ENCODE measurements at places on chromosomes 2 and 18. TPM values are rescaled to one million over a fixed set of nuclear protein-coding genes. Genes with fewer than 3 reads are reported as not detected.

Gene NPAS2
- total RNA-seq: 54.0 TPM

Gene C1GALT1C1L
- 0.48 TPM for total RNA-seq

Gene TANC1
- 55.6 TPM for total RNA-seq

Gene NEB
- total RNA-seq: 10.9 TPM

Gene ADCY3
- 15.4 TPM for total RNA-seq

Gene POLR1A
- 24.3 TPM for total RNA-seq

Gene RAB6D
- total RNA-seq: 0.16 TPM

Gene ELOA2
- total RNA-seq: not detected

Gene FAM124B
- total RNA-seq: 1.9 TPM

Gene THUMPD2
- total RNA-seq: 5.7 TPM

Gene PCARE
- 0.11 TPM for total RNA-seq

Gene PDE1A
- 9.6 TPM for total RNA-seq

Gene SCTR
- 0.59 TPM for total RNA-seq

Gene GBX2
- total RNA-seq: not detected

Gene PRKAG3
- 0.13 TPM for total RNA-seq

Gene PLB1
- total RNA-seq: 2.0 TPM

Gene KCNS3
- 3.7 TPM for total RNA-seq

Gene CAPN13
- not detected for total RNA-seq

Gene NPHP1
- 4.8 TPM for total RNA-seq

Gene TMEM182
- 135 TPM for total RNA-seq

Gene SCG2
- total RNA-seq: 0.97 TPM

Gene MTA3
- 21.4 TPM for total RNA-seq

Gene DUSP2
- 1.3 TPM for total RNA-seq

Gene IL1F10
- total RNA-seq: not detected

Gene WNT6
- 0.46 TPM for total RNA-seq

Gene LTBP1
- 124 TPM for total RNA-seq

Gene SCYGR4
- total RNA-seq: not detected

Gene MOCOS
- total RNA-seq: 0.38 TPM

Gene PROM2
- 0.83 TPM for total RNA-seq

Gene LAMA1
- total RNA-seq: 0.40 TPM

Gene KIF5C
- 0.73 TPM for total RNA-seq

Gene CHRND
- 0.11 TPM for total RNA-seq

Gene SLC5A7
- not detected for total RNA-seq

Gene UGT1A5
- total RNA-seq: not detected

Gene BCL2
- total RNA-seq: 25.9 TPM

Gene TIGD1
- total RNA-seq: 2.5 TPM

Gene RTP5
- 0.08 TPM for total RNA-seq

Gene ZNF385B
- total RNA-seq: 6.7 TPM

Gene RNU2-63P
- not detected for total RNA-seq

Gene NFATC1
- total RNA-seq: 16.4 TPM

Gene CCDC102B
- 8.1 TPM for total RNA-seq

Gene CFAP221
- total RNA-seq: 1.2 TPM

Gene PDCL3
- 26.7 TPM for total RNA-seq

Gene TFCP2L1
- 0.03 TPM for total RNA-seq
